ENCODE measurements at places on chromosomes 1 and 21. TPM values are rescaled to one million over a fixed set of nuclear protein-coding genes. Genes with fewer than 3 reads are reported as not detected.

The CHODL gene
- total RNA-seq, result not detected

The SPRR4 gene
- total RNA-seq, result not detected

The OR2T29 gene
- not detected for total RNA-seq

The ZNF697 gene
- total RNA-seq, result 82.3 TPM

The CRP gene
- total RNA-seq, result not detected

The KIF2C gene
- total RNA-seq, result 30.5 TPM

The SLC2A5 gene
- total RNA-seq, result 0.11 TPM

The FAM229A gene
- total RNA-seq, result 0.74 TPM

The AIRE gene
- total RNA-seq, result not detected

The S100A4 gene
- total RNA-seq, result not detected

The LCE6A gene
- total RNA-seq, result not detected

The HMGCS2 gene
- not detected for total RNA-seq

The GNG4 gene
- 5.2 TPM for total RNA-seq

The ACKR1 gene
- total RNA-seq, result not detected

The TNNI3K gene
- total RNA-seq, result 0.64 TPM
